Endothelial cell of umbilical vein (primary cell): ENCODE measurements at places on chromosomes 1 and 21. TPM values are rescaled to one million over a fixed set of nuclear protein-coding genes. Genes with fewer than 3 reads are reported as not detected.
A peak's percentile ranks its signal among the peaks of the same experiment; 100 is the strongest.

DNA sequence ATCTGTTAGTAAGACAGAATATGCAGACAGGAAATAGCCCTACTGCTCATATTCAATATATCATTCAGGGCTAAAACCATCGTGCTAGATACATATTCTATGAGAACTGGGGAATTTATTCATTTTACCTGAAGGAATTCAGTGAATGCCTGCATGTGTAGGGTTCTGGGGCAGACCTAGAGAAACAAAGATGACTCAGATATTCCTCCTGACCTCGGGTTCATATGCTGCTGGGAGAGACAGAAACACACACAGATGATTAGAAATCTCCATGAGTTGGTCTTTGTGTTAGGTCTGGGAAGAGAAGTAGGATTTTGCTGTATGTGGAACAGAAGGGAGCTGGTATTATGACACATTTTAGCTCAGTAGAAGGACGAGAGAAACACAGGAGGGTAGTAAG, 176.5 kb upstream of the ST6GALNAC5 start:
- DNase-seq: no peak

DNA sequence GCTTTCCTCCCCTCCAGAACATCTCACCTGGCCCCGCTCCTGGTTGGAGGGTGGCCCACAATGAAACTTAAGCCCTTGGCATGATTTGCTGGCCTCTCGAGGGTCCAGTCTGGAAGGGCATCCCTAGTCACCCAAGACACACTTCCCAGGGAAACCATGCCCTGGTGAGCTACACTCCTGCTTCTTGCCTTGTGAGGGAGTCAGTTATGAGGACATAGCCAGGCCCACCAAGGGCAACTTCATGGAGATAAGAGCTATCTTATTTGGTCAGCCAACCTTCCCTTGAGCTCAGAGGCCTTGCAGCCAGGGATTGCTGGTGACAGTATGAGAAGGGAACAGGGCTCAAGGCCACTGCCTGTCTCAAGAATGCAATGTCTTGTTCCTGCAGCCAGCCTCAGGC, 9.7 kb downstream of the TNR start:
- no peak for DNase-seq

HPDL gene
- 5.6 and 5.9 TPM in 2 replicates for total RNA-seq

SAMSN1 gene
- 5.3 and 8.0 TPM in 2 replicates for total RNA-seq

CNTN2 gene
- total RNA-seq: not detected in 2 replicates

DNA sequence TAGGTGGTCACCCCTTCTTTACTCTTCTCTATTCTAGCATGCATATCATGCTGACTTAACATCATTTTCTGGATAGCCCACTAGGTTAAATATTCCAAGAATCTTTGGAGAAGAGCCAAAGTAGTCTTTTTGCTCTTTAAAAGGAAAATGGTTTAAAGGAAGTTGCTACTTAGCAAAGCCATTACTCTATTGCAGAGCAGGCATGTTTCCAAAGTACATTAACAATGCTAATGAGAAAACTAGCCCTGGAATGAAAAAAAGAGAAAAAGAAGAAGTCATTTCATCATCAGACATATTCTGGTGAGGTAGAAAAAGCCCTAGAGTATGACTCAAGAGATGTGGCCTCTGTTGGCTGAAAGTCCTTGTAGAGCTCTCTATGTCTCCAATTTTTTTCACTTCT, 74.0 kb downstream of the NUF2 start:
- DNase-seq: peak; percentile 4

OLFML2B gene
- total RNA-seq: 0.51 and 0.62 TPM in 2 replicates

DNA sequence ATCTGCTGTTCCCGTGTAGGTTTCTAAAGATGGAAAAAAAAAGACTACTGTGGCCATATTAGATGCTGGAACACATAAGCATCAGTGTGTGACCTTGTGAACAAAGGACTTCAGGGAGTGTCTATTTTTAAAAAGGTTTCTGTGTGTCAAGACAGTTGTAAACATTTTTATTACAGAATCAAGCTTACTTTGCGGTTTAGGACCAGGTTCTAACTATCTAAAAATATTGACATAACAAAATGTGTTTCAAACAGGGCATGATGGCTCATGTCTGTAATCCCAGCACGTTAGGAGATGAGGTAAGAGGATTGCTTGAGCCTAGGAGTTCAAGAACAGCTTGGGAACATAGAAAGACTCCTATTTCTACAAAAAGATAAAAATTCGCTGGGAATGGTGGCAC, 7.1 kb upstream of the DDI2 start:
- no peak for DNase-seq

AGMAT gene
- 1.1 and 1.9 TPM in 2 replicates for total RNA-seq

IQGAP3 gene
- total RNA-seq: 48.6 and 60.7 TPM in 2 replicates

ANKRD35 gene
- 0.14 and 0.20 TPM in 2 replicates for total RNA-seq

DNA sequence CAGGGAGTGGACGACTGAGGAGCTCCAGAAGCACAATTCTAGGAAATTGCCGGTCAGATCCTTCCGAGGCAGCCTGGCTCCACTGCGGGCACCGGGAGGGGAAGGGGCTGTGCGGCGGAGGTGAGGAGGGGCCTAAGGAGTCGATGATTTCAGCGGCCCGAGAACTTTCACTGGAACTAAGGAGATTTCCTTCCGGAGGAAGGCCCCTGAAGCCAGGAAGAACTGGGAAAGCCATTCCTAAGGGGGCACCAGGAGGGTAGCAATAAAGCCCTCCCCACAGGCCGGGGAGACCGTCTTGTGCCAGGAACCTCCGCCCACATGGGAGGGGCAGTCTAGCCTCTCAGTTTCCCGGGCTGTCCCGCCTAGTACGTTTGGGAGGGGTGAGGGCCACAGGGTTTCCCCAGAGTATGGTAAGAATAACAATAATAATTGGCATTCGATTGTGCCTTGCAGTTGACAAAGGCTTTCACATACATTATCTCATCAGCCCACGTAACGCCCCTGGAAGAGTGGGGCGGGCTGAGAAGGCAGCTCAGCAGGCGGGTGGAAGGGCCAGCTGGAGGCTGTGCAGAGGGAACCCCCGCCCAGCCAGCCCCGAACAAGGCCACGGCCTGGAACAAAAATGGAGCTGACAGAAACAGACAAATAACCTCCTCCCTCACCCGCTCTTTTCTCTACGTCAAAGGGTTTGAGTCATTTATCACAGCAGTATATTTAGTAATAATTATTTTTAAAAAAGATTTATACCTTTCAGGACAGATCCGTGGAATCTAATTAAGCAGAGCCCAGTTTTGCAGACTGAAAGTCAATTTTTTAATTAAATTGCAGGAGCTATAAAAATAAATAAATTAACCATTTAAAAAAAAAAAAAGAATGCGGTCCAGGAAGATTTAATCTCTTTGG, 19.8 kb downstream of the NPR1 start:
- peak; percentile 96 for DNase-seq

WDR64 gene
- total RNA-seq: not detected in 2 replicates

DNA sequence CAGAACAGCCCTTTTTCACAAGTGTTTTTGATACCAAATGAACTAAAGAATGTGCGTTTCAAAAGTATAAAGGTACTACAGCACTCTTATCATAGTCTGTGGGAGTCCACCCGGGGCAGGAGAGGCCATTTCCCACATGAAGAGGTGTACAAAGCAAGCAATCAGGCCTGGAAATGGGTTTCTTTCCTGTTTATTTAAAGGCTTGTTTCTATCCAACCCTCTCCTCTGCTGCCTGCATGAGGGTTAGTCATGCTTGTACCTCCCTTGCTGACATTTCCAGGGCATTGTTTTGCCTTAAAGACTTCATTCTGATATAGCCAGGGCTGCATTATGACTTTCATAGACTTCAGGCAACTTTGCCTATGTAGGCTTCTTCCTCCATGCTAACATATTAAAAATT, 11.6 kb downstream of the SELP start:
- DNase-seq: peak; percentile 85

DNA sequence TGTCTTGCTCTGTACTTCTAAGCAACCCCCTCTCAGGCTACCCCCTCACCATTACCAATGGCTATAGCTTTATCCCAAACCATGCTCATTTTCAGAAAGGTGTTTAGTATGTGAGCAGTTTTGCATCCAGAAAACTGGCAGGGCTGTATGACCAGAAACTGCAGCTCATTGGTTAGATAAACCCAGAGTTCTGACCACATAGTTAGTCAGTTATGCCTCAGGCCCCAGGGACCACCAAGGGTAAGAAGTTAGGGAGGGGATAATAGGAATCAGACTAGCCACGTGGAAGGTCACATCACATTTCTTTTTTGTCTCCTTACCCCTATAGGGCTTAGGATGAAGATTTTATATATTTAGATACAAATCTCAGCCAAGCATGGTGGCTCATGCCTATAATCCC, 1.2 kb downstream of the ITGA10 start:
- no peak for DNase-seq

GRCh38 chr1:12380326-12381249, 150.8 kb downstream of the VPS13D start:
- no peak for DNase-seq

DNA sequence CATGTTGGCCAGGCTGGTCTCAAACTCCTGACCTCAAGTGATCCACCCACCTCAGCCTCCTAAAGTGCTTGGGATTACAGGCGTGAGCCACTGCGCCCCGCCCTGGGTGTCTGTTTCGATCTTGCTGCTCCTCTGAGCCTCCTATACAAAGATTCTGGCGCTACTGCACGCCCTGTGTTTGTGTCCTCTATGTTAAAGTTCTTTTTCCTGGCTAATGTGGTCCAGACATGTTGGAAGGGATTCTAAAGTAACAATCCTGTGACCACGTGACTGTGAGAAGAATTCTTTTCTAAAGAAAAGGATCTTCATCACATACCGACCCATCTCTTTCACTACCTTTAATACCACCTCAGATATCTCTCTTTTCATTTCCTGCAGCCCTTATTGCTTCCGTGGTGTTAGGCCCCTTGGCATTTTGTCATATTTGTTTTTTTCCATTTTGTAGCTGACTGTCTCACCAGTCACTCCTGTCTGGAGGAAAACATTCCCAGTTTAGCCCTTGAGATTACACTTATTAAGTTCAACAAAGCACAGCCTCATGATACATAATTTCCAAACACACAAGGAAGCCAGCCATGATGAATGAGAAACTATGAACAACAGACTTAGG, 27.2 kb upstream of the ENO1 start:
- DNase-seq: peak; percentile 24

- DNase-seq: peak; percentile 74
Observed at GRCh38 chr1:244273262-244273844, 178.4 kb downstream of the ADSS2 start.

DNA sequence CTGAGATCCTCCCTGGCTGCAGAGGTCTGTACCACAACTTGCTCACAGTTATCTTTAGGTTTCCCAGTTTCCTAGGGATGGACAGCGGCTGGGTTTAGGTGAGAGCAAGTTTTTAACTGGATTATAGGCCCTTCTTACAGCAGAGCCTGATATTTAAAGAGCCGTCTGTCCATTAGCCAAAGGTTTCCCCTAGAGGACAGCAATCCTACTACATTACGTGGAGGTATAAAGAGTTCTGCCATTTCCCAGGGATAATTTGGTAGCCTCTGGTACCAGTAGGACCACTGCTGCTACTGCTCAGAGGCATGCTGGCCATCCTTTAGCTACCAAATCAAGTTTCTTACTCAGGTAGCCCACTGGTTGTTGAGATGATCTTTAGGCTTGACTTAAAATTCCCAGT, 21.9 kb upstream of the FCGR2A start:
- no peak for DNase-seq

FCGR2B gene
- not detected in 2 replicates for total RNA-seq

DNA sequence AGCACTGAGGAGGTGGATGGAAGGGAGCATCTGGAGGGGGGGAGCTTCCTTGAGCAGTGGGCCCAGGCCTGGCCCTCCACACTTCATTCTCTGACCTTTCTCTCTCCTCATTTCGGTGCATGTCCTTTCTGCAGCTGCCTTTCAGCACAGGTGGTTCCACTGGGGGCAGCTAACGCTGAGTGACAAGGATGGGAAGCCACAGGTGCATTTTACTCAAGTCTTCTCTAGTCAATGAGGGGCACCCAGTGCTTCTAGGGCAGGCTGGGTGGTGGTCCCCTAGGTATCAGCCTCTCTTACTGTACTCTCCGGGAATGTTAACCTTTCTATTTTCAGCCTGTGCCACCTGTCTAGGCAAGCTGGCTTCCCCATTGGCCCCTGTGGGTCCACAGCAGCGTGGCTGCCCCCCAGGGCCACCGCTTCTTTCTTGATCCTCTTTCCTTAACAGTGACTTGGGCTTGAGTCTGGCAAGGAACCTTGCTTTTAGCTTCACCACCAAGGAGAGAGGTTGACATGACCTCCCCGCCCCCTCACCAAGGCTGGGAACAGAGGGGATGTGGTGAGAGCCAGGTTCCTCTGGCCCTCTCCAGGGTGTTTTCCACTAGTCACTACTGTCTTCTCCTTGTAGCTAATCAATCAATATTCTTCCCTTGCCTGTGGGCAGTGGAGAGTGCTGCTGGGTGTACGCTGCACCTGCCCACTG, 43.2 kb downstream of the YARS1 start:
- no peak for DNase-seq

SYTL1 gene
- total RNA-seq: not detected in 2 replicates

EPHA2 gene
- 125 and 141 TPM in 2 replicates for total RNA-seq

GRCh38 chr1:56297904-56298303, 281.5 kb downstream of the PLPP3 start:
- no peak for DNase-seq

GRCh38 chr1:206583707-206584648, 28.3 kb downstream of the EIF2D start:
- peak; percentile 67 for DNase-seq

DNA sequence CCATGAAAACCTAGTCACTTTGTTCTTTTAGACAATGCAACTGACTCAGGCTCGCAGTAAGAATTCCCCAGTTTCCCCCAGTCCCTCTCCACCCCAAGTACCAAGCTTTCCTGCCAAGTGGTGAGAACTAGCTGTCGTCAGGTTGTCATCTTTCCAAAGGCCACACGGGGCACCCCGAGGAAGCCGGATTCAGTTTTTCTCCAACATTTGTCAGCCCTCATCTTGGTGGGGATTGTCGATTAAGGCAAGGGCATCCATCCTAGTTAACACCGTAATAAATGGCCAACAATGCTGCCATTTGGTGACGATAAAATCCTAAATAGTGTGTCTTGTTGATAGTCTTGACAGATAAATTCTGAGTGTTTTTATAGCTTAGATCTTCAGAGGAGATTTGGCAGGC, 55.9 kb upstream of the PROX1 start:
- DNase-seq: no peak
